Stimulated activated CD4-positive, alpha-beta T cell treated with anti-CD3 and anti-CD28 coated beads, TNF-alpha, amount 100 ng/mL, for 4 hours (primary cell): ENCODE measurements at places on chromosomes 16 and 17.

DNA sequence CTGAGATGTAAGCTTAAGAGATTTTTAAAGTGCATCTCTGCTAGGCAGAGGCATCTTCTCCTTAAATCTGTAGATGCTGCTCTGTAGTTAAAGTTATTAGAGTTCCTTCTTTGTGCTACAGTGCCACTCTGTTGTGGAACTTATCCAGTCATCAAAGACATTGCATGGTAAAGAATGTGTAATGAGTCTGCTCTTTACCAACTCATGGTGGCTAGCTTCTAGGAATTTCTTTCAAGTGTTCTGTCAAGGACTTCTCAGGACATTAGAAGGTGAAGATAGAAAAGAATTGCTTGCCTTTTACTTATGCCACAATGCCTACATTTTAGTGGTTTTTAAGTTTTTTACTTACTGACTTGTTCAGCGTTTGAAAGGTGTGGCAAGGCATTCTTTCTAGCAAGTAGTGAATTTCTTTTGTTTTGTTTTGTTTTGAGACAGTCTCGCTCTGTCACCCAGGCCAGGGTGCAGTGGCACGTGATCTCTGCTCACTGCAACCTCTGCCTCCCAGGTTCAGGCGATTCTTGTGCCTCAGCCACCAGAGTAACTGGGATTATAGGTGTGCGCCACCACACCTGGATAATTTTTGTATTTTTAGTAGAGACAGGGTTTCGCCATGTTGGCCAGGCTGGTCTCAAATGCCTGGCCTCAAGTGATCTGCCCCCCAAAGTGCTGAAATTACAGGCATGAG, 20.3 kb upstream of the ARL2BP start:
- no peak for DNase-seq

GRCh38 chr16:78060809-78061208, 38.5 kb downstream of the CLEC3A start:
- DNase-seq: no peak

- DNase-seq: no peak
These were observed 20.6 kb upstream of the PIK3R6 start for GRCh38 chr17:8887834-8888703.

DNA sequence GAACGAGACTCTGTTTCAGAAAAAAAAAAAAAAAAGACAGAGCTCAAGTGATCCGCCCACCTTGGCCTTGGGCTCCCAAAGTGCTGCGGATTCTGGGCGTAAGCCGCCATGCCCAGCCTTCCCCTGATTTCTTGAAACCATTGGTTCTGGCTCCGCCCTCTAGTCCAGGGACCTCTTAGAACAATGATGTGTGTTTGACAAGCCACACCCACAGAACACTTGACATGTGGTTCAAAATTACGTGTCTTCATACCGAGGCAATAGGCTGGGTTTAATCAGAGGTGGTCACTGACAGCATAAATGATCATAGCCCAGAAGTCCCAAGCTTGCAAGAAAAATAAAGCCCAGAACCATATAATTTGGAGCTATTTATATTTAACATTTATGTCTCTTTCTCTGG, 23.0 kb downstream of the KNOP1 start:
- no peak for DNase-seq

GRCh38 chr17:9533441-9533840, 42.2 kb downstream of the STX8 start:
- DNase-seq: no peak

- no peak for DNase-seq
These were observed 17.7 kb upstream of the SMURF2 start for GRCh38 chr17:64679710-64680216.

GRCh38 chr17:64148017-64148631, 18.2 kb upstream of the ERN1 start:
- DNase-seq: no peak

- DNase-seq: no peak
These were observed 6.6 kb upstream of the ARMC5 start for GRCh38 chr16:31452631-31453106.

GRCh38 chr16:8943001-8943763, 20.5 kb downstream of the USP7 start:
- DNase-seq: no peak

- DNase-seq: no peak
These were observed 112.1 kb downstream of the UTP18 start for GRCh38 chr17:51372345-51373004.

DNA sequence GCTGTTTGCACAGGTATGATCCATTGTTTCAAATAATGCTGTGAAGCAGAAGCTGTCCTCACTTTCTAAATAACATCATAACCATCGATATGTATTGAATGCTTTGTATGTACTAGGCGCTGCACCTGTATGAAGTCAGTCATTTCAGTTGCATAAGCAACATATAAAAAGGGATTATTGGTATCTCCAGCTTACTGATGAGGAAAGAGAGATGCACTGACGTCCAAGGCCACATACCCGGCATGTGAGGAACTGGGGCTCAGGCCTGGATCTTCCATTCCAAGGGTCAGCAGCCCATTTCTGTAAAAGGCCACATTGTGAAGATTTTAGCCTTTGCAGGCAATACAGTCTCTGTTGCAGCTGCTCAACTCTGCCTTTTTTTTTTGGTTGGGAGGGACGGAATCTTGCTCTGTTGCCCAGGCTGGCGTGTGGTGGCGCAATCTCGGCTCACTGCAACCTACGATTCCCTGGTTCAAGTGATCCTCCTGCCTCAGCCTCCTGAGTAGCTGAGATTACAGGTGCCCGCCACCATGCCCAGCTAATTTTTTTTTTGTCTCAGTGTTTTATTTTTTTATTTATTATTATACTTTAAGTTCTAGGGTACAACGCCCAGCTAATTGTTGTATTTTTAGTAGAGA, 244.7 kb downstream of the MRTFB start:
- no peak for DNase-seq

GRCh38 chr17:61579961-61580360, 11.1 kb downstream of the NACA2 start:
- DNase-seq: no peak

DNA sequence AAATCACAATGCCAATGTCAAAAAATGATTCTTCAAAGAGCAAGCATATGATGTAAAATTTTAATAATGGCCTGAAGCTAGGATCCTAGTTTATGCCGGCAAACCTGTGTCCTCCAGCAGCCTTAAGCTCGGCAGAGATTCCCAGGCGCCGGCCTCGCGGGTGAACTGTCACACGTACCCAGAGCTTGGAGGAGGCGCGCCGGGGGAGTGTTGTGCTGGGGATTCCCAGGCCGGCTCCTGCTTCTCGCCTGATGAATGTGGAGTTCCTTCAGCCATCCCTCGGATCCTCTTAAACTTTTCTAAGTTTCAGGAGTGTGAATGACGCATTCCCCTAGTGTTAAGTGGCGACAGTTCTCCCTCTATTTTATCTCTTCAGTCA, 19.1 kb upstream of the NTN1 start:
- DNase-seq: no peak

DNA sequence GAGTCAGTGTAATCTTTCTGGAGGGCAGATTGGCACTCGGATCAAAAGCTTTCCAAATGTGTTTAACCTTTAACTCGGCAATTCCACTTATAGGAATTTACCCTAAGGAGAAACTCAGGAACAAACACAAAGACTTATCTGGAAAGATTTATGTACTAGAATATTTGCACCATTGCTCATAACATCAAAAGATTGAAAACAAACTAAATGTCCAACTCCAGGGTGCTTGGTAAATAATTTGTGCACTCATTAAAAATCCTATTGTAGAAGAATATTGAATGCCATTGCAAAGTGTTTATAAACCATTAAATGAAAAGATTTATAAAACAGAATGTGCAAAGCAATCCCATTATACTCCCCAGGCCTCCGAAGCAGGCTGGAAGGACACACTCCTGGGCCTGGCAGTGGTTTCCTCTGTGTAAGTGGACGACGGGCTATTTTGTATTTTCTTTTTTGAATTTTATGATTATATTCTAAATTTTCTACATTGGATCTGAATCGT, 18.7 kb upstream of the RBFOX3 start:
- DNase-seq: no peak

DNA sequence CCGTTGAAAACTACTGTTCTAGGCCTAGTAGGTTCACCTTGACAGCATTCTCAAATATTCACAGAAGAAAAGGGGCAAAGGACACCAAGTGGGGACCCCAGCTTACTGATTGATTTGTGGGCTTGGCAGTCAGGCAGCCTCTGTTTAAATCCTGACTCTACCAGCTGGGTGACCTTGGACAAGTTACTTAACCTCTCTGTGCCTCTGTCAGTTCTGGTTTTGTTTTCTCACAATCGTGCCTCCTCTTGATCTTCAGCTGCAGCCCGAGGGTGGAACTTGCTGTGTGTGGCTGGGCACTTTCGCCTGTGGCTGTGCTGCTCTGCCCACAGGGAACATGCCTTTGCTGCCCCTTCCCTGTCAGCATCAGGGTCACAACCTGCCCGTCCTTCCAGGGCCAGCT, 17.8 kb downstream of the RAP1GAP2 start:
- DNase-seq: no peak

DNA sequence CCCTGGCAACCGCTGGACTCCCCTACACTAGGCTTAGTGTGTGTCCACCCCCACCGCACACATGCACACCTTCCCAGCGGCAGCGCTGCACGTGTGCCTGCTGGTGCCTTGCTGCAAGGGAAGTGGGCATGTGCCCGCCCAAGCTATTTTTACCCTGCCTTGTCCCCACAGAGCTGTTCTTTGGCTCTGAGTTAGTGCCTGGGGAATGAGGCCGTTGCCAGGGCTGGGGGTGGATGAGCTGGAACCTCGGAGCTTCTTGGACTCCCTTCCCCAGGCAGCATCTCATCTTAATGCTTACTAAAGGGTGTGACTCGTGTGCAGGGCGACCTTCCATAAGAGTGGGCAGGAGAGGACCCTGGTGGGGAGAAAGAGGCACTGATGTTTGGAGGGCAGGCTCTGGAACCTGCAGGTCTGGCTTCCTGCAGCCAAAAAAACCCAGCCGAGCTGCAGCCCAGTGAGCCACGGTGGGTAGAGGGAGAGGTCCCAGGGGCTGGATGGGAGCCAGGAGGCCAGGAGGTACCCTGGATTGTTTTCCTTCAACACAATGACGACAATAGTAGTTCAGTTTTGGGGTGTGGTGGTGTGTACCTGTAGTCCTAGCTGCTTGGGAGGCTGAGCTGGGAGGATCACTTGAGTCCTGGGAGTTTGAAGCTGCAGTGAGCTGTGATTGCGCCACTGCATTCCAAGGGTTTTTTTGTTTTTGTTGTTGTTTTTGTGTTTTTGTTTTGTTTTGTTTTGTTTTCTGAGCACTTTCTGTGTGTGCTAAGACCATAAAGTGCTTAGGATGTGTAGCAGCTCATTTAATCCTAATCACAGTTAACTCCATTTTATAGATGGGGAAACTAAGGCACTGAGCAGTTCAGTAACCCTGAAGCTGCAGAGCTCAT, 119.1 kb downstream of the RAB11FIP4 start:
- DNase-seq: no peak

GRCh38 chr17:28127196-28127595, 84.7 kb downstream of the NLK start:
- DNase-seq: no peak

DNA sequence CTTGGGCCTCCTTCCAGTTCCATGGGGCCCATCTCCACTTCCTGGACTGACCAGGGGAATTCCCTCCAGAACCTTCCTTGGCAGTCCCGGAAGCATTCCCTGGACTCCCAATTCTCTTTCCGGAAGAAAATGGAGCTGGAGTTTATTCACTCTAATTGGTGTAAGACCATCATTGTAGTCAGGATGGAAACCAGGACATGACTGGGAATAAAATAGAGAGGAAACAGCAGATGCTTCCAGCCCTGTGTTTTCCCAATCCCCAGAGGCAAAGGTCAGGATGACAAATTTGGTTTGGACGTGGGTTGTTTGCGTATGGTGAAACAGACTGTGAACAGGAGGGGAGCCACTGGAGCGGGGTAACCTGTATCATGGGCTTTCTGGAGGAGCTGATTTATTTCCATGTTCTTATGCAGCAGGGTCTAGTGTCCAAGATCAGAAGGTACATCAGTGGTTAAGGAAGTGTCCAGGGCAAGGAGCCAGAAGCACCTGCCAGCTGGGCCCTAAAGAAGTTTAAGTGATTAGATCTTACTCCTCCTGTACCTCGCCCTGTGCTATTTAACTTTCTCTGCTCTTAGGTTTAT, 8.5 kb upstream of the LONP2 start:
- DNase-seq: no peak

DNA sequence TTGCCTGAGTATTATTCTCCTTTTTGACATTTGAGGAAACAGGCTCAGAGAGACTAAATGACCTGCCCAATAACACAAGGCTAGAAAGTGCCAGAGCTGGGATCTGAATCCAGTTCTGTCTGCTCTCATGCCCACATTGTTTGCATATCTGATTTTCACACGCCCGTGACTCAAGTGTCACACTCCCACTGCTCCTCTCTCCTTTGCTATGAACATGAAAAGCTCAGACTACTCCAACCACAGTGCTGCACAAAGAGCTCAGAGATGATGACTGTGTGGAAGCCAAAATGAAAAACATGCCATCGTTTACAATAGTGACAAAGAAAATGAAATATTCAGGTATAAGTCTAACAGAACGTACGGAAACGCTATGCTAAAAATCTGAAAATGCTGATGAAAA, 107.9 kb downstream of the SMG6 start:
- no peak for DNase-seq

DNA sequence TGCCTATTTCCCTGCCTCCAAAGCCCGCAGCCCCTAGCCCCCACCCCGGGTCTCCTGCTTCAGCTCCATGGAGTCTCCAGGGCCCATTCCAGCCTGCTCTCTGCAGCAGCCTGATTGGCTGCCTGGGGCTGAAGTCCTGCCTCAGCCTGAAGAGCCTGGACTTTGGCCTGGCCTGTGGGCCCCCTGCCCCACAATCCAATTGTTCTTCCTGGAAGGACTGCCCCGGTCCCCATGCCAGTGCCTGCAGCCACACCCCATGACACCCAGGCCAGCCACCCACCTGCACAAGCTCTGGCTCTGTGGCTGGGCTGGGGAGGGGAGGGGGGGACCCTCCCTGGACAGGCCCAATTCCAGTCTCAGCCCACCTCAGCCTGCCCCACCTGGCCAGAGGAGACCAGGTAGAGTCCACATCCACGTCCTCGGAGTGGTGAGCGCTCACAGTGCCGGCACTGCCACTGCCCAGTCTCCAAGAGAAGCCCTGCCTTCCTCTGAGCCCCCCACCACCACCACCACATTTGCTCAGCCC, 12.3 kb downstream of the ENPP7 start:
- DNase-seq: no peak

- DNase-seq: peak; percentile 59
These were observed at the start of gene PLCD3 for GRCh38 chr17:45132320-45132571. PLCD3 (minus strand) TSS chr17:45132515; CDS start chr17:45132410, 105 bp downstream.

DNA sequence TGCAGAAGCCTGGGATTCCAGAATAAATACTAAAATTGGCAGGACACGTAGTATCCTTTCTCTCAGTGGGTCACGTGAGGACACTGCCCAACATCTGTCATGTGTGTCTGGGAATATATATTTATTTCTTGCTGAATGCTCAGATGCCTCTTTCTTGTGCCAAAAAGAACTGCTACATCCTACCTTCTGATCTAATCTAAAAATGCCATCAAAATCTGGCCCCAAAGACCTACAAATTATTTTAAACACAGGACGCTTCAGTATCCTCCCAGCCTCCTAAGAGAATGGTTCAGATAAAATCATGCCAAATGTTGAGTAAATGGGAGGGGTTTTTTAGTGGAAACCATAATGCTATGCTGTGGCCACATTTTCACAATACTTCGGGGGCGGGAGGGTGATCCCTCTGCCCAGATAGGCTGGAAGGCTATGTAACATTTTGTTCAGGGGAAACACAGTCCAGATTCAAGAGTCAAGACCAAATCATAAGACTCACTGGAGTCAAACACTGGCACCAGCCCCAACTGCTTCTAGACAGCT, 22.9 kb upstream of the CORO6 start:
- DNase-seq: no peak
